Kasumi-1 (cell line): ENCODE measurements at places on chromosomes 6 and 20.

DNA sequence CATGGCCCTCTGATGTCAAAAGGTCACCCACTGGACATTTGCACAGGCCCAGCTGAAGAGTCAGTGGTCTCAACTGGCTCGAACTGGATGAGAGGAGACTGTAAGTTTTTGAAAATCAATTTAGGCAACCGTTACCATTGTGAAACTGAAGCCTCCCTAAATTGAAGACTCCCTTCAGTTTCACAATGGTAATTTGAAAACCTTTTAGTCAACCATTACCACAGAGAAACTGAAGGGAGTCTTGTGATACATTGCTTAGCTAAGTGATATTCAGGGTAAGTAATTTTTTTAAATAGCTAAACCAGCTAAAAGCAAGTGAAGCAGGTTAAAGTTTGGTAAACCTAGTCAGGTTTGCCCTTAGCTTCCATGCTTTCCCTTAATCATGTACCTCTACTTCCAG, 197.3 kb upstream of the NT5E start:
- no peak for DNase-seq

GRCh38 chr6:146892613-146893401, 294.0 kb downstream of the ADGB start:
- DNase-seq: peak; percentile 90

DNA sequence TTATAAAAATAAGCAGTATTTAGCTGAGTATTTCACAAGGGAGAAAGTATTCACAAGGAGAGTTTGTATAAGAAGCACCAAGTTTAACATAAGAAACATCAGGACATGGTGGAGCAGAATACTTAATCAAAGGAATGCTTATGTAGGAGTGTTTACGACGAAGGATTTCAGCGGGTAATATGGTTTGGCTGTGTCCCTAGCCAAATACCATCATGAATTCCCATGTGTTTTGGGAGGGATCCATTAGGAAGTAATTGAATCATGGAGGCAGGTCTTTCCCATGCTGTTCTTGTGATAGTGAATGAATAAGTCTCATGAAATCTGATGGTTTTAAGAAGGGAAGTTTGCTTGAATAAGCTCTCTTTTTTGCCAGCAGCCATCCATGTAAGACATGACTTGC, 1099.1 kb upstream of the ADGRB3 start:
- no peak for DNase-seq

DNA sequence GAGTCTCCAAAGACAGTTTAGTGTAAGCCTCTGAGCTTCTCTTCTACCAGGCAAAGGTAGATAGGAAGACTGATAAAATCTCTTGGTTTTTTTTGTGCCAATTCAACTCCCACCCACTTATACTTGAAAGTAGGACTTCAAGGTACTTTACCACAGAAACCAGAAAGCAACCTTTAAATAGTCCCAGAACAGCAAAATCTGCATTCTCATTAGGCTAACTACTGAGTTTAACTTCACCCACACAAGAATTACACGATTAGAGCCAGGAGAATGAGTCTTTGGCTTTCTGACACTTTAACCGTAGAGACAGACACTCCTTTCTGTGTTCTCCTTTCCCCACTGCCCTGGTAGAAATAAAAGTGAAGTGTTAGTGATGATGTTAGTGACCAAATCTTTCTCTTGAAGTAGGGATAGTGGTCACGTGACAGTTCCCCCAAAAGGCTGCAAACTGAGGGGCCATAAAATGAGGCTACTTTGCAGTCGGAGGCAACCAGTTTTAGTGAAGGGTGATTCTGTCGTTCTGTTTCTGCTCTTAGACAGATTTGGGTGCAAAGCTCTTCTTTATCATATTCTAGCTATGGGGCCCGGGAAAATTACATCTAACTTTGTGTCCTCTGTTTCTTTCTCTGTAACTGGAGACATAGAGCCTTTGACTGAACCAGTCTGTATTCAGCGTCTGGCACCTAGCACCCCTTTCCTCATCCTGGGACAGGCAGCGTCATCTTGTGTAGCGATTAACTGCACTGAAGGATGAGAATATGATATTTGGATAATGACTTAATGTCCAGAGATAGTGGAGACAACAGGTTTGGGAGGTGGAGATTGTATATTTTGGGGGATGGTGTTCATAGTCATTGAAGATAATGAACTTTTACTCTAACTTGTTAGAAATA, 206.4 kb upstream of the CITED2 start:
- DNase-seq: no peak

DNA sequence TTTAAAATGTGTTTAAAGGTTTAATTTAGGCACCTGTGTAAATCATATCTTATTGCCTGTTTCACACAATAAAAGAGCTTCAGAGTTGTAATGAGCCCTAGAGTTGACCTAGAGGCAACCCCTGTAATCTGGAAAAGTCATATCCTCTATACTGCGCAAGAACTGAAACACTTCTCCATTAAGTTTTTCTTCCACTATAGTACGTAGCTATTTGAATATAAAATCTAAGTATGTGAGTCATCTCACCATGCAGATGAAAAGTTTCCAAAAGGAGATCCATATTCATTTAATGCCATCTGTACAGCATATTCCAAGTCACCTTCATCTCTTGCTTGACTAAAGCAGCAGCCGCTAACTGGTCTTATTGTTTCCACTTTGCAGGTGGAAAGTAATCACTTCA, 26.0 kb upstream of the TAAR1 start:
- no peak for DNase-seq

DNA sequence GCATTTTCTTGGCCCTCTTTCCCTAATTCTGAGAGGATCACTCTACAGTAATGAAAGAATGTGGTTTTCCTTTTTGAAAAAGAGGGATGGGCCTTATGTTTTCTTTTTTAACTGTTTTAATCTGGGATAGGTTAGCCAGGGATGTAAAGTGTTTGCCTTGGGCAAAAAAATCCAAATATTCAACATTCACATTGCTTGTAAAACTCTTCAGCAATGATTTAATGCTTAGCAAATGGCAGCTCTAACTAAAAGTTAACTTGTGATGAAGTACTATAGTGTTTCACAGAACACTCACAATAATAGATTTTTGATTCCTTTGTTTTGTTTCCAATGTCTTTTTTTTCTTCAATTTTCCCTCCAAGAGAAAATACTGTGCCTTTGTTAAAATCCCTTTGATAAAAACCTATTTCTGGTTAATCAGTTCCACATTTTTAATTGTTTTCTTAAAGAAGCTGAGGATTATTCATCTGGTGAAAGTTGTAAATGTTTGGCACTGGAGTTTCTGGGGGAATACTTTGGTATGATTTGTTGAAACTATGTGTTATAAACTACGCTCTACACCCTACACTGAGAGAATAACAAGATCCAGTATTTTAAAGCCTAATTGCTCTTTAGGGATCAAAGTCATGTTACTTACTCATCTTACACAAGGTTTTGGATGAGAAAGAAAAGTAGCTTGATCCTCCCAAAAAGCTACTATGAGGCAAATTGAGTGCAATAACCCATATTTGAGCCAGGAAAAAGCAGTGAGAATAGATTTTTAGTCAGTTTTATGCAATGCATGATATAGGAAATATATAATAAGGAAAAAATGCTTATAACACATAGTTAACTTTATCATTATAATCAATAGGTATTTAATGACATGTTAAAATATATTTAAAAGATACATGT, 335.8 kb downstream of the EPHA7 start:
- DNase-seq: no peak

DNA sequence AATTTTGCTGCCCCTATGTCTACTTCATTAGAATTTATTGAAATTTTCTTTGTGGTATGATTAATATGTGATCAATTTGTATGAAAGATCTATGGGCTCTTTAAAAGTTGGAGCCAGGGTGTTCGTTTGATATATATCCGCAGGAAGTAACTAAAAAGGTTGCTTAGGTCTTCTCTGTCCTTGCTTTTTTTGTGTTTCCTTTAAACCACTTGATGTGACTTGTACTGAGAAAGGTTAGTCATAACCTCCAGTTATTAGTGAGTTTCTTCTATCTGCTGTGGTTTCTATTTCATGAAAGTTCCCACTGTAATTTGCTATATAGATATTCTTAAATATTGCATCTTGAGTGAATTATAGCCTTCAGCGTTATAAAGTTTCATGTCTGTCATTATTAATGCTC, 585.3 kb upstream of the ARID1B start:
- no peak for DNase-seq

DNA sequence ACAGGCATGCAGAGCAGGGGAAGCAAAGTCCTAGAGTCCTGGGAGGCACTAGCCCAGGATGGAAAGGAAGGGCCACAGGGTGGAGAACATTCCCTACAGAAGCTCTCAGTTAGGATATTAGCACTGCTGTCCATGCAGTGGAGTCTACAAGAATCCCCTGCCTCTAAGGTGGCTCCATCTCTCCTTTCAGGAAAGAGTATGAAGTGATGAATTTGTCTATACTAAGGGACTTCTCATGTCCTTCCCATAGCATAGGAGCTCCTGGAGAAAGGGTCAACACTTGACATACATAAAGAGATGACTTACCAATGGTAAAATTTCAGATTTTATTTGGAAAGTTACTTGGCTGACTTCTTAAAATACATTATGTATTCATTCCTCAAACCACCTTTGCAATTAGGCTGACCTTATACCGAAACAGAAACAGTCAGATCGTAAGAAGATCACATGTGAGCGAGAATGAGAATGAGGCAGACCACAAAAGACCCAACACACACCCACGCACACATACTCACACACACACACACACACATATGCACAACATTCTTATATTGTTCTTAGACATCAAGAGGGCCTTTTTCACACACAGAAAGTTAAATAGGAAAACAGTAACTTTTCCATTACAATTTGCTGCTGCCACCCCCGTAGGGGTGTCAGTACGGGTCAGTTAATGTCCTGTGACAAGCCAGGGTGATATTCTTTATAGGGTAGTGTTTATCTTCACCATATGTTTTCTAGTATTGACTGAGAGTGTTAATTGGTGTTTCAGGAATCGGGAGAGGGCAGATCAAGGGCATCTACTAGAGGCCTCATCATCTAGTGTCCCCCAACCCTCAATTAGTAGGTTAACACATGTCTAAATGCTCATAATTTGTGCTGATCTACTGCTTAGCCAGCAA, 159.4 kb downstream of the FAXC start:
- no peak for DNase-seq

DNA sequence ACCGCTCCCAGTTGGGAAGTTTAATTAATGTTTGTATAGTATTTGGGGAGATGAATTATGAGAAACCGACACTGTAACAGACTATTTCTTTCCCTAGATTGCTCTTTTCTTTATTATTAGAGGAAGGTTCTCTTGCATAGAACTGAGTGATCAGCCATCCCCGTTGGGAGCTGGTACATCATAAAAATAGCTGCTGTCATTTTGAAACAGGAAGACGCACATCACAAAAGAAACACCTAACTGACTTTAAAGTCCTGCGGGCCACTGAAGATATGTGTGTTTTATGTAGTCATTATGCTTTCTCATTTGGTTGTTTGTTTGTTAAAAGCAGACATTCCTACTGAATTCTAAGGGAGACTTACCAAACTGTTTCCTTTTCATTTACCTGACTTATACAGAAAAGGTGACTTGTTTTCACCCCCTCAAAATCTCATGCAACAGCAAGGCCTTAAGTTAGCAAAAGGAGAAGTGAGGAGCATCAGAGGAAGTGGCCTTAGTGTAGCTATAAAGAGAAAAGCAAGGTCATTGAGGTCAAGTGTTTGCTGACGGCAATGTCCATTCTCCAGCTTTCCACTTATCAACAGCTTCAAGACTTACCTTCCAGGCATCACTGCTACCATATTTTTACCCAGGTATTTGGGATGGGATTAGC, 91.0 kb downstream of the PKHD1 start:
- peak; percentile 3 for DNase-seq

GRCh38 chr6:157200611-157201010, 122.7 kb downstream of the TMEM242 start:
- DNase-seq: no peak

GRCh38 chr6:11236076-11236750, 3.7 kb upstream of the NEDD9 start:
- DNase-seq: no peak

DNA sequence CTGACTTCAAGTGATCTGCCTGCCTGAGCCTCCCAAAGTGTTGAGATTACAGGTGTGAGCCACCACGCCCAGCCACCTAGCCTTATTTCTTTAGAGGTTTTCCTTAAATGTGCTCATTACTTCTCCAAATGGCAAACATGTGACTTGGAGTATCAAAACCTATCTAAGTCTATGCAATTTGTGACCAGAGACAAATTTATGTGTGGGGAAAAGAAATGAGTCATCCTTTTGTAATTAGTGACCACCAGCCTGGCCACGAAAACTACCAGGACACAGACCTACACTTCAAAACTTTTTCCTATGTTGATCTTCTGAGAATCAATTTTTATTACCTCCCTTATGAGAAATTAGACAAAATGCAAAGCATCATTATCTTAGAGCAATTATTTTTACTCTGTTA, 64.6 kb upstream of the OGFRL1 start:
- DNase-seq: no peak

DNA sequence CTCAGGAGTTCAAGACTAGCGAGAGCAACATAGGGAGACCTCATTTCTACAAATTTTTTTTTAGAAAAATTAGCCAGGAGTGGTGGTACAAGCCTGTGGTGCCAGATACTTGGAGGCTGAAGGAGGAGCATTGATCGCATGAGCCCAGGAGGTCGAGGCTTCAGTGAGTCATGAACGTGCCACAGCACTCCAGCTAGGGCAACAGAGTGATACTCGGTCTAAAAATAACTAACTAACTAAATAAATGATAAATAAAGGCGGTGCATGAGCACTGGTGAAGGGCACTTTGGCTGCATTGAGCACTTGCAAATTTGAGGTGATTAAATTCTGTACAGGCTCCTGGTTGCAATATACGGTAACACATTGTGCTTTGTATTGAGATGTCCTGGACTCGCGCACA, 13.5 kb downstream of the HLA-A start:
- no peak for DNase-seq

GRCh38 chr6:37699138-37699766, 1.6 kb upstream of the MDGA1 start:
- peak; percentile 15 for DNase-seq

DNA sequence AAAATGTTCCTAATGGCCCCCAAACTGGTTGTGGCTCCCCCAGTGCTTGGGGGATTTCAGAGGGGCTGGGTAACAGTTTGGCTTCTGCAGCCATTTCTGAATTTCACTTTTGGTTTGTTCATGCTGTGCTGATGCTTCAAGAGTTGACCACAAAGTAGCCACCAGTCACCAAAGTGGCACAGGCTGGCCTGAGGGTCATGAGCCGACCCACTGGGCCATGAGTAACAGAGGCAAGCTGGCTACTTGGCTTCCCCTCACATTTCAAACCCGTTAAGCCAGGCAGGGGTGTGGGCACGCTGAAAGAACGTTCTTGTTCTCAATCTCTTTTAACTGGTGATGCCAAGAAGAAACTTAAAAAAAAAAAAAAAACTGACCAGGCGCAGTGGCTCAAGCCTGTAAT, 15.1 kb upstream of the NXT1 start:
- no peak for DNase-seq

DNA sequence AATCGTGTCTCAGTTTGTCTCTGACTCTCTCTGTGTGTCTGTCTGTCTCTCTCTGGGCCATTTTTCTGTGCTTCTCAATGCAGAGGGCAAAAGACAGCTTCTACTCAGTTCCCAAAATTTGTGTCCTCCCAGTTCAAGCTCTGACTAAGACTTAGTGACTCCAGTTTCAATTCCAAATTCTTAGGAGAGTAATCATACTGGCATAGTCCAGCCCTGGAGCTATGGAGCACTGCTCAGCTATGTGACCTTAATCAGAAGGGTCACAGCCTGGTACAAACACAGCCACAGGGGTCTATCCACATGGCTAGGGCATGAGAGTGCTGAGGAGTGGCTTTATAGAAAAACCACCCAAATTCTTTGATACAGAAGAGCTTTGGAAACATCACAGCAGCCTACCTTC, 91.9 kb downstream of the FOXF2 start:
- no peak for DNase-seq

- no peak for DNase-seq
Observed at GRCh38 chr6:21074484-21074883, 519.1 kb upstream of the SOX4 start.

- no peak for DNase-seq
Observed at GRCh38 chr6:161029195-161029809, 37.7 kb downstream of the MAP3K4 start.
